Activated CD4-positive, alpha-beta memory T cell treated with anti-CD3 and anti-CD28 coated beads for 36 hours (primary cell): ENCODE measurements at places on chromosomes 4 and X.

GRCh38 chr4:11073621-11074051 lies 355.1 kb downstream of the HS3ST1 start:
- DNase-seq: no peak

DNA sequence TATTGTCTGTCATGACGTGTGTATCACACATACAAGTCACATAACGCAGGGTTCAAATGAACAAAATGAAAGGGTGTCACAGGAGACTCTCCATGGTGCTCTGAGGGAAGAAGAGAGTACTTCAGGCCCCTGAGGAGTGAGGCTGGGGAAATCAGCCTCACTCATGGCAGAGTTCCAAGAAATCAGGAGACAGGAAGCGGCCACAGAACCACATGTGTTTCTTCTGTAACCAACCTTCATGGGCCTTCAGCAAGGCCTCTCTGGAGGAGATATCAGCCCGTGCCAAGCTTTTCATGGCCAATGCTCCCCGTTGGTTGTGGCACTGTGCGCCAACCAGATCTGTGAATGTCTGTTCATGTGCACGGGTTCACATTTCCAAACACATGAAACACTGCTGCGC lies 76.0 kb downstream of the NAT8L start:
- peak; percentile 34 for DNase-seq

DNA sequence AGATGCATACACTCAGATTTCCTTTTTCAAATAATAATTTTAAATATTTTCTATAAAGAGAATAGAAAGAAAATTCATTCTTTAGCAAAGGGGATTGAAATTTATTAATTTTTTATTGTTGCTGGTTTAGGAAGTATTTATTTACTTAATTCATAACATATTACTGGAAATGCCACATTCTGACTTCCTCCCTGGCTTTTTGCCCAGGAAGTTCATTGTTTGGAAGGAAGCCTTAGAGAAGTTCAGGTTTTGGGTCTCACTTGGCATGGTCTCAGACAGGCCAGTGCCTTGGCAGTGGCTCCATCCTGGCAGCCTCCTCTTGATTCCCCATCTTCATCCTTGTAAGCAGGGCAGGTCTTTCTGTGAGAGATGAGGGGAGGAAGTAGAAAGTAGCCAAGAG lies 50.5 kb downstream of the IL15 start:
- no peak for DNase-seq

- no peak for DNase-seq
These were observed 430.5 kb upstream of the PABPC4L start for GRCh38 chr4:134632056-134632455.

GRCh38 chrX:105648732-105649131 lies 173.6 kb upstream of the NRK start:
- no peak for DNase-seq

- no peak for DNase-seq
These were observed 26.6 kb upstream of the AMELX start for GRCh38 chrX:11266573-11267003.

- no peak for DNase-seq
These were observed 54.1 kb upstream of the PRPS1 start for GRCh38 chrX:107574054-107574683.

DNA sequence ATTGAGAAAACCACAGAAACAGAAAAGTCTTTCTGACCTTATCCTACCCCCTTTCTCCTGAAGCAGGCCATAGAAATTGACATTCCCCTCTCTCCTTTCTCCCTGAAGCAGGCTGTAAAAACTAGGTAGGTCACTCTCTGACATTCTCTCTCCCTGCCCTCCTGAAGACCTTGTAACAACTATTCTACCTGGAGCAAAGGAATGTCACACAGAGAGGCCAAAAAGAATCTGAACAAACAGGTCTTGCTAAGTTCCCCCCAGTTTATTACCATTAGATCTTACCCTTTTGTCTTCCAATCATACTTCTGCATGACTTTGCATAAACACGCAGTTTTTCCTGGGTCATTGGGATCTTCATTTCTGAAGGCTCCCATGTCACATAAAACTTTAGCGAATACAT lies 198.3 kb upstream of the GYPA start:
- DNase-seq: no peak

DNA sequence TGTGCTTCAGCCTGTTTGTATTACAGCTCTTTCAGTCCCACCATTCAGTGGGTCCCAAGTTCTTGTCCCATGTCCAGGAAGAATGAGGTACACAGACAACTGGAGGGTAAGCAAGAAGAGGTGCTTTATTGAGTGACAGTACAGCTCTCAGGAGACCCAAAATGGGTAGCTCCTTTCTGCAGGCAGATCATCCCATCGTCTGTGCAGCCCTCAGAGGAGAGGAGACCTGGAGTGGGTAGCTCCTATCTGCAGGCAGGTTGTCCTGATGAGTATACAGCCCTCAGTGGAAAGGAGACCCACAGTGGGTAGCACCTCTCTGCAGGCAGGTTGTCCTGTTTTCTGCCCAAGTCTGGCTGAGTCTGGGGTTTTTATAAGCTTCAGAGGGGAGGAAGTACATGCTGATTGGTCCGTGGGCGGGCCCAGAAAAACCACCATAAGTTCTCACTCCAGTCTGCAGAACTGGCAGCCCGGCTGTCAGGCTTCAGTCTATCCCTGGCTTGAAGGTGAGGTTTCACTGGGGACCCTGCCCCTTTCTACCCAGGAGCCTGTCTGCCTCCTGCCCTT lies 18.0 kb downstream of the GRK4 start:
- no peak for DNase-seq

GRCh38 chrX:33126469-33126868 lies 84.9 kb downstream of the DMD start:
- no peak for DNase-seq

DNA sequence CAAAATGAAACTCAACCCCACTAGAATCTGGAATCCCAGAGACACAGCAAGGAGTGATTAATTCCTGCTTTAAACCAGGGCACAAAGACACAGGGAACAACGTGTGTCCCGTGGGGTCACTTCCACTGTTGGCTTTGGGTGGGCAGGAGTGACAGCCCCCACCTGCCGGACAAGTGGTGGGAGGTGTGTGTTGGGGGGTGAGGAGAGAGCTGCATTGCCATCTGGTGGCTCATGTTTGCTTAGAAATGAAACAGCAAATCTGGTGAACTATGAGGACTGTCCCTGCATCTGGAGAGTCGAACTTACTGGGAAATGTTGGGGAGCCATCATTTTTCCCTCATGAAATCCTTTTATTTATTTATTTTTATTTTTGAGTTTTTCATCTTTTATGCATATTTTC lies 75.9 kb upstream of the AFAP1 start:
- DNase-seq: no peak

DNA sequence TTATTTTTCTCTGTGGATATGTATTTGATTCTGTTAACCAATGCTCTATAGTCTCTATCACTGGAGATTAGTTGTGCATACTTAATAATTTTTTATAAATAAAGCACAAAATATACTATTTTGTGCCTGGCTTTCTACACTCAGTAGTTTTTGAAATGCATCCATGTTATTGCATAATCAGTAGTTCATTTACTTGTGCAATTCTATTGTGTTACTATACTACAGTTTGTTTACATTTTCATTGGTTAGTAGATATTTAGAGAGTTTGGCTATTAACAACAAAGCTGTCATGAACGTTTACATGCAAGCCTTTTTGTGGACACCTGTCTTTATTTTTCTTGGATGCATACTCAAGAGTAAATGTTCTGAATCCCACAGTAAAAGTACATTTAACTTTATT lies 265.0 kb upstream of the FAT4 start:
- DNase-seq: no peak

GRCh38 chr4:141680060-141680459 lies 43.7 kb downstream of the IL15 start:
- no peak for DNase-seq
